Stimulated activated CD4-positive, alpha-beta T cell treated with anti-CD3 and anti-CD28 coated beads, Interleukin-2, amount 100 ng/mL, for 24 hours (primary cell): ENCODE measurements at places on chromosomes 1 and 21.

GRCh38 chr1:170290276-170290675 lies 144.5 kb downstream of the NTMT2 start:
- DNase-seq, result no peak

DNA sequence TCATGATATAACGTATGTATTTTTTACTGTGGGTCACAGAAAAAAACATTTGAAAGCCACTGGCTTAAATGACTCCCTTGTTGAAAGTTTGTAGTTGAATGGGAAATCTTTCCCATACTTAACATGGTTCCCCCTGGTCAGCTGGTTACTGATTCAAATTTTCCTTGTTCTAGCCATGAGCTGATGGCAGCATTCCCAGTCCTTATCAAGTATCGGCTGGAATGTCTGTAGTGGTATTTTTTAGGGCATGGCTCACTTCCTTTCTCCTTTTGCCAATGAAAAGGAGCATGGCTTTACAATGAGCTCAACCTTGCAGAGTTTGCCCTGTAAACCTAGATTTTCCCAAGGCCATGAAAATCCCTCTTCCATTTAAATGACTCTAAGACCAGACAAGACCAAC lies 55.7 kb downstream of the GIPC2 start:
- no peak for DNase-seq

- no peak for DNase-seq
These were observed 71.8 kb upstream of the MACF1 start for GRCh38 chr1:39132505-39133339.

DNA sequence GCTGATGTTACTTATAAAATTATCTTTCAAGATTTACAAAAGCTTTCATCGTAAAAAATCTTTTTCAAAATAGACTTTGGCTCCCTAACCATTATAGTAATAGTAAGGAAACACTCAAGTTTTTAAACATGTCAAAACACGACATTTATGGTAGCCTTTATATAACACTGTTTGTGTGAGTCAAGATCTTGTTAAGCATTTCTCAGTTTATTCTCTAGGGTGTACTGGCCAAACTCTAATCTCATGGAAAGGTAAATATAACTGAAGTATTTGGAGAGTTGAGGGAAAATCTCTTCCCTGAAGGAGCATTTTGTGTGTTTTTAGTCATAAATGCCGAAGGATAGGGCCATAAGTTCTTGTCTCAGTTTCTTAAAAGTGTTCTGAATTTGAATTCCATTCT lies 790.9 kb upstream of the NCAM2 start:
- no peak for DNase-seq

GRCh38 chr1:198086051-198086745 lies 70.6 kb upstream of the NEK7 start:
- DNase-seq, result no peak

DNA sequence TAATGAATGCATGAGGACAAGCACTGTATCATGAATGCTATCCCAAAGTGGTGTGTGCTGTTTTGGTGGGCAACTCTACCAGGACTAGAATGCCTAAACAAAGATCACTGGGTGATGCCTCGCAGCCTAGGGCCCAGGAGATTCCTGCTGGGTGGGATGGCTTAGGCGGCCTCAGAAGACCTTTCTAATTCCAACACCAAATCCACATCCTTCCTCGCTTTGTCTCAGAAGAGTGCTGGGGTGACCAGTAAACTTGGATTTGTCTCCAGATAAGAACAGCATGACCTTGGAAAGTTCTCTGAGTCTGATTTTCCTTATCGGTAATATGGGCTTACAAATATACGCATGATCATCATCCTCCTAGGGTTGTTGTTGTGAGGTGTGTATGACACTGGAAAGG lies 76.6 kb downstream of the TLR5 start:
- DNase-seq, result no peak

- DNase-seq, result peak; percentile 31
These were observed 24.8 kb upstream of the ALDH4A1 start for GRCh38 chr1:18927082-18927653.

- DNase-seq, result no peak
These were observed 40.2 kb downstream of the ADAMTS1 start for GRCh38 chr21:26804895-26805609.

GRCh38 chr1:100811808-100812207 lies 82.8 kb downstream of the EXTL2 start:
- no peak for DNase-seq

- DNase-seq, result no peak
These were observed 138.9 kb downstream of the TOMM20 start for GRCh38 chr1:234989479-234990327.

- DNase-seq, result no peak
These were observed 361.9 kb downstream of the HLX start for GRCh38 chr1:221241157-221241556.

- DNase-seq, result peak; percentile 64
These were observed 10.6 kb upstream of the COL6A1 start for GRCh38 chr21:45970674-45971615.

DNA sequence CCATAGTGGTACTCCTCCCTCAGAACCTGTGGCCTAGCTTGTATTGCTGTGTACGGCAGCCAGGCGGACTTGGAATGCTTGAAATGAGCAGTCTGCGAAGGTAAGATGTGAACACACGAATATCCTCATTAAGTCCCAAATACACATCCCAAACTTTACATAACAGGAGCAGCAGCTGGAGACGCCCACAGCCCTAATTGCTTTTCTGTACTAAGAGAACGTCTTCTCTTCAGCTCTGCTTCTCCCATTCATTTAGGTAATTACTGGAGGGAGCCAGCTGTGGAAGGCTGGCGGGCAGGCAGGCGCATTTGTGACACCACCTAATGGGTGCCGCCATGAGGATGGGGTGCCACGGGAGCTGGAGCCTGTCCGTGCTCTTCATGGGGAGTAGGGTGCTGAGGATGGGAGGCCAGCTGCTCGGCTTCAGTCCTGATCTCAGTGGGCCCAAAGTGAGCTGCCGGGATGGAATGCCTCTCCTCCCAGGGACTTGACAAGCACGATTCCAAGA lies 66.6 kb upstream of the POU3F1 start:
- no peak for DNase-seq

DNA sequence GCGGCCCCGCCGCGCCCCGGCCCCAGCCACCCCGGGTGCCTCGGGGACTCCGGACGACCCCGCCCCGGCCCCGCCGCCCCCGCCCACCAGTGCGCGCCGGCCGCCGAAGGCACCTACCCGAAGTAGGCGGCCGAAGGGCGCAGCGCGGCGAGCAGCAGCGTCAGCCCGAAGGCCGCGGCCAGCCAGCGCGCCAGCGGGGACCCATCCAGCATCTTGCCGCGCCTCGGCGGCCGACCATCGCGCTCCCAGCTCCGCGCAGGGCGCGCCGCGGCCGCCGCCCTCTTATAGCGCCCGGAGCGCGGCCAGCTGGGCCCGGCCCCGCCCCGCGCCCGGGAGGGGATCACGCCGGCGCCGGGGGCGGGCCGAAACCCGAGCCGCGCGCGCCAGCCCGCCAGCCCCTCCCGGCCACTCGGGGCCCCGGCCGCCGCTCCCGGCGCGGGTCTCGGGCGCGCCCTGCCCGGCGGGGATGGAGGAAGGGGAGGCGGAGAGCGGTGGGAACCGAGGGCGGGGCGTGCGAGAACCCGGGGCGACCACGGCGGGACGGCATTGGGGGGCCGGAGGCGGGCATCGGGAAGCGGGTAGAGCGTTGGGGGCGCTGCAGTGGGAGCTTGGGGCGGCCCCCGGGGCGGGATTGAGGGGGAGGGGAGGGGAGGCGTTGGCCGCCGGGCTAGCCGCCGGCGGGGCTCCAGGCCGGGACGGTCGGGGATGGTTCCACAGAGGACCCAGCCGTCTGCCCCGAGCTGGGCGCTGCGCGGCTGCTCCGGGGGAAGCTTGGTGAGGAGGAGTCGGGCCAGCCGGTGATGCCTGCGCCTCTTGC lies at the start of gene WNT9A:
Gene WNT9A (minus strand): TSS at position 257 of the 817 bp plus-strand sequence. CDS start 45 bp downstream, at position 212.
- DNase-seq, result no peak

DNA sequence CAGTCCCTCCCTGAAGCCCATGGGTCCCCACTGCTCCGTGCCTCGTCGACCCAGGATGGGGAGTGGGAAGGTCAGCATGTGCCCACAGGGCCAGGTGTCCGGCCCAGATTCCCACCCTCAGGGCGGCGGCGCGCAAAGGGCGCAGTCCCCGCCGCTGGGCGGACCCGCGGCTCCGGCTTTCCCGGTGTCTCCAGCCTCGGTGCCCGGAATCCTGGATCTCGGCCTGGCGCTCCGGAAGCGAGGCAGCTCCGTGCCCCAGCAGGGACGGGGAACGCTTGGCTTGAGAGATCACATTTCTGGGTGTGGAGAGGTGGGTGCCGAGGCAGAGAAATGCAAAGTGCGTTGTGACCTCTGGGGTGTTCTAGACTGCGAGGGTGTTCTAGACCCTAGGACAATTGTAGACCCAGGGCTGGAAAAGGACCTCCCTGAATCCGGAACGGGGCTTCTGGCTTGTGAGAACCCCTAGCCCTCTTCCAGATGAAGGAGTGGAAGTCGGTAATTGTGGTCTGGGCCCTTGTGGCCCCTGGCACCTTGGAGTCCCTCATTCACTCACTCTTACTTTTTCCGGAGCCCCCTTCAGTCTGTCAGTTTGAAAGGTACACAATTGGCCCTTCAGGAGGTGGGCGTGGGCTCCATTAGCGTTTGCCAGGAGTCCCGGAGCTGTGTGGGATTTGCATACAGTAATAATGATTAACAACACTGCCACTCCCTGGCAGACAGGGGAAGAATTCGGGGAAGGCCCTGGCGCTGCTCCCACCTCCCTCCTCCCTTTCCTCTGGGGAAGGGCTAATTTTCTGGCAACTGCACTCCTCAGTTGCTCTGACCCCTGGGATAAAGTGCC lies 1.6 kb upstream of the KCND3 start:
- DNase-seq, result no peak

DNA sequence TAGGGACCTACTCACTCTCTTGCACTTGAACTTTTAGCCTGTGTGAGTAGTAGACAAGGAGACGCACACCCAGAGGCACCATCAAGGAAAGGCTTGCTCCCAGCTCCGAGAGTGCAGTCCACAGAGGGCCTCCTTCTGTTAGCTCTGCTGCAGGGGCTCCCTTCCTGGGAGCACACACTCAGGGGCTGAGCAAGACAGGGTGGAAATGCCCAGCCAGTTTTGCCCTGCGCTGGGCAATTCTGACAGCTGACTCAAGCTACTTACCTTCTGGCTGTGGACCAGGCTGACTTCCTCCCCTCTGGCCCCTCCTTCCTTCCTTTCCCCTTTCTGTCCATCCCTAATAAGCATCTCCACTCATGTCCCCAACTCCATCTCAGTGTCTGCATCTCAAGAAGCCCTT lies 449.1 kb downstream of the PTPRU start:
- DNase-seq, result peak; percentile 5

DNA sequence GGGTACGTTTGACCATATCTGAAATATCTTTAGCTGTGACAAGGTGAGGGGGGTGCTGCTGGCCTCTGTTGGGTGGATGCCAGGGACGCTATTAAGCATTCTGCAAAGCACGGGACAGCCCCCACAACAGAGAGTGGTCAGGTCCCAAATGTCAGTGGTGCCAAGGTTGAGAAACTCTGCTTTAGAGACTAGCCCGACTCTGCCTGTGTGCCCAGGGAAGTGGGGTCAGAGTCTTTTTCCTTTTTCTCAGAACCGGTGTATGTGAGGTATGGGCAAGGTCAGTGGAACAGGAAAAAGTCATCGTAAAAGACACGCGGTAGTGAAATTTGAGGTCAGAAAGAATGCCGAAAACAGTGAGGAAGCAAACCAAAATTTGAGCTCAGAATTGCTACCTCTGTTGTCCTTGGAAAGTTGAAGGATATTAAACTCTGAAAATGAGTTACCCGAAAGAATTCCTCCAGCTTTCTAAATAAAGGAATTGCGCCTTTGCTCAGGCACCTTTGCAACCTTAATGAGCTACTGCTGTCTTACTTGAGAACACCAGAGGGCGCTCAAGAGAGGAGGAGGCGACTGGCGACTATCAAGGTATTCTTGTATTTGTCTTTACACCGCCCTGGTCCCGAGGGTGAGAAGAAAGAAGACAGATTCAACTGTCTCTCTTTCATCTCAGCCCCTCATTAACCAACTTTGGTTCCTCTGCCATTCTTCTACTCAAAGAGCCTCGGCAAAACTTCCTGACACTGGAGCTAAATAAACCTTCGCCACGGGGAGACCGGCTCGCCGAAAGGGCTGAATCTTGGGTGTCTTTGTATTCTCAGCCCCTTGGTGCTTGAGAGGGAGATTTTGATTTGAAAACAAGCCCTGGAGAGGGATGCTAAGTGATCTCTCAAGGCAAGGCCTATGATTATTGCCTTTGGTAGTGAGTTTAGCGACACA lies 85.4 kb upstream of the OLIG2 start:
- peak; percentile 31 for DNase-seq

DNA sequence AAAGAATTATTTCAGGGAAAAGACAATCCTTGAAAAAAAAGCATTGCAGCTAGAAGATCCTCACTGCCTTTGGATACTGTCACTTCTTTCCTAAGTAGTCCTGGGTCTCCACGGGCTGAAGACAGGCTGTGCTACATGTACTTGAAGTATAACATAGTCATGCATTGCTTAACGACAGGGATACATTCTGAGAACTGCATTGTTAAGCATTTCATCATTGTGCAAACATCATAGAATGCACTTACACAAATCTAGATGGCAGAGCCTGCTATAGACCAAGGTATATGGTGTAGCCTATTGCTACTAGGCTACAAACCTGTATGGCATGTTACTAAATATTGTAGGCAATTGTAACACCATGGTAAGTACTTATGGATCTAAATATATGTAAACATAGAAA lies 54.0 kb downstream of the KIAA0040 start:
- no peak for DNase-seq

DNA sequence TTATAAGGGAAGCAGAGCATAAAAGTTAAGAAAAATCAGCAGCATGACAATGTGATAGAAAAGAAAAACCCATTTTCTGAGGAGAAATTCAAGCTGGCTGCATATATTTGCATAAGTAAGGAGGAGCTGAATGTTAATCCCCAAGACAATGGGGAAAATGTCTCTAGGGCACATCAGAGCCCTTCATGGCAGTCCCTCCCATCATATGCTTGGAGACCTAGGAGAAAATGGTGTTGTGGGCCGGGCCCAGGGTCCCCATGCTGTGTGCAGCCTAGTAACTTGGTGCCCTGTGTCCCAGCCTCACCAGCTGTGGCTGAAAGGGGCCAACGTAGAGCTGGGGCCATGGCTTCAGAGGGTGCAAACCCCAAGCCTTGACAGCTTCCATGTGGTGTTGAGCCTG lies 100.6 kb upstream of the PLPPR4 start:
- no peak for DNase-seq

DNA sequence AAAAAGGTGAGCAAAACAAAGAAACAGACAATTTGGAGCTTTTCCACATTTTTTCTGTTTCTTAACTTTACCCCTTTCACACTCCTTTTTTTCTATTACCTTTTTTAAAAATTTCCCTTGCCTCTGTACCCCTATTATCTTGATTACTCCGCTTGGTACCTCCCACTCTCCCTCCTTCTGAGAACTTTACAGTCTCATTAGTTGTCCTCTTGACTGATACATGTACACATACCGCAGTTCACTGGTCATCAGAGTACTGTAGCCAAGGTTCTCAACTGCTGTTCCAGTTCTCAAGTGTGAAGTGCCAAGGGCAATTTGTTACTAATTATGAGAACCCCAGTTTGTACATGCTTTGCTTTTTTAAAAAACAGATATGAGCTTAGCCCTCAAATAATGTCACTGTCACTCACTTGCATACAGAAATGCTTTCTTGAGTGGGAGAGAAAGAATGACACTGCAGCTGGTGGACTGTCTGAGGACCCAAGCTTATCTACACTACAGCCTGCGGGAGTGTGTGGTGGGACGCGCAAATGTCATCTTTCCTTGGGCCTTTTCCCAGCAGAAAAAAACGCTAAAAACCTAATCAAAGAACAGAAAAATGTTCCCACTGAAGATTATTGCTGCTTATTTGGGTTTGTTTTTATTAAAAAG lies 160.8 kb downstream of the DISP1 start:
- no peak for DNase-seq

GRCh38 chr21:37862536-37862935 lies 53.7 kb downstream of the KCNJ6 start:
- DNase-seq, result no peak

GRCh38 chr1:56788102-56788501 lies 31.1 kb downstream of the FYB2 start:
- no peak for DNase-seq
